ENCODE measurements at places on chromosomes 3 and 15.

- peak; percentile 86 for DNase-seq
Measured at GRCh38 chr3:156551746-156552145, 3.2 kb downstream of the SSR3 start.

DNA sequence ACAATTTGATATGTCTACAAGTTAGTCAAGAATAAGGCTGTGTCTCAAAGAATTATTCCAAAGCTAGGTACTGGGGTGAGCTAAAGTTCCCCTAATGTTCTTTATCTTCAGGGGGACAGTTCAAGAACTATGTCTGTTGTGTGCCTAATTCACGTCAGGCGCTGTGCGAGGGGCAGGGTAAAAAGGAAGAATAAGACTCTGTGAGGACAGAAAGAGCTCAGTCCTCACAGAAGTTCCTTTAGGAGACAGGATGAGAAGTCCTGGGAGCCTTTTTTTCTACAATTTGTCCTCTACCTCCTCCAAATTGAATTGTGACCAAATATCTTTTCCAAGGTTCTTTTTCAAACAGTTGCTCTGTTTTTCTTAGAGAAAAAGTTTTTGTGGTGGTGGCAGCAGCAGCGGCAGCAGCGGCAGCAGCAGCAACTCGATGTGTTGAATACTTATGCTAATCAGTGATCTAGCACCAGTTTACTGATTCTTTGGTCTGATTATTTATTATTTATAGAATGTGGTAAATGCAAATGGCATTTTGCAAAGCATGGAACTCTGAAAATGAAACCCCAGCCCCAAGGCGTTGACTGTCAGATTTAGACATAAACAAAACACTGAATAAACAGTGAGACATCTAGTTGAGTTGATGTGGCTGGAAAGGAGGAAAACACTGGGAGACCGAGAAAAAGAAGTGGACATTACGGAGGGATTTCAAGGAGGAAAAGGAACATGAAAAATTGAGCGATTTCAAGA, 88.6 kb downstream of the GTPBP8 start:
- DNase-seq = no peak

- peak; percentile 36 for DNase-seq
Measured at GRCh38 chr3:130925628-130926027, 31.7 kb downstream of the ATP2C1 start.

DNA sequence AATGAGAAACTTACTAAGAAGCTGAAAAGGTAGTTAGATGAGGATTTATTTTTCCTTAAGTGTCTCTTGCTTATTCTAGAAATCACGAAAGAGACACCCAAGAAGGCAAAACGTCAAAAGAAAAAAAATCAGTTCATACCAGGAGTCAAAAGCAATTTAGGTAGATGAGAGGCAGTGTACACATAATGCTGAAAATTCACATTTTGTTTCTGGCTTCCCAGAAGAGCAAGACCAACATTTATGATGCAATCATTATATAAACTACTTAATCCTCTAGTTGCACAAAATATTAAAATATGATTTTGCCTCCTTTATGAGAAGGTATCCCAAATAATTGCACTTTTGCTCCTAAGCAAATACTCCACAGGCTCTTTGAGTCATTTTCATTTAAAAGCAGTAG, 228.0 kb downstream of the FMN1 start:
- DNase-seq = no peak

Measured in choroid plexus epithelial cell (primary cell).